Stimulated activated CD8-positive, alpha-beta memory T cell treated with anti-CD3 and anti-CD28 coated beads, Interleukin-15, amount 100 ng/mL, for 24 hours (primary cell): ENCODE measurements at places on chromosomes 2 and 18.

DNA sequence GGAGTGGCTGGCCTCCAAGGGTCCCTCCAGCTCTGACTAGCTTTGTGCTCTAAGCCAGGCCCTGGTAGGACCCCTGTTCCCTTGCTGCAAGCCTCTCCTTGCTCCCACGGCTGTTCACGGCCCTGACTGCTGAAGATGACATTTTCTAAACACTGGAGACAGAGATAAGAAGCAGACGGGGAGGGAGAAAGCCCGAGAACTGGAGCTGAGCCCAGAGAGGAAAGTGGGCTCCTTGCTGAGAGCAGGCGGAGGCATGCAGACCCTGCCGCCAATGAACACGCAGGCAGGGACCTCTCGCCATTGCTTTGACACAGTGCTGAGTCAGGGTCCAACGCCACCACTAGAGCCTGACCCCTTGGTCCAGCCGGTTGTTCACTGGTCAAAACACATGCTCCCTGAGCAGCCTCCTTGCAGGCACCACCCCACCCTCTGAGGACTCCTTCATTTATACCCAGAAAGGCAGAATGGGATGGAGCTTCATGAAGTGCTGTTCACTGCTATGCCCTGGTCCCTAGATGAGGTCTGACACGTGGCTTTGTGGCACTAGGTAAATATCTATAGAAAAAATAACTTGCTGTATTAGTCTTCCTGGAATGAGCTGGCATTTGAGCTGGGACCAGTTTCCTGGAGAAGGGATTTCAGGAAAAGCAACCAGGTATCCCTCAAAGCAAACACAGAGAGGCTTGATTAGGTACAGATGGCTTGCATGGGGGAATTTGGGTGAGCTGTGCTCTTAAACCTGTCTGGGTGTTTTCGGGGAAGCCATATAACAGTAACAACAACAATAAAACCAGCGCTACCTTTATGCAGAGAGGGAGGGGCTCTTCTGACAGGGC, 65.7 kb downstream of the MCFD2 start:
- DNase-seq = no peak

DNA sequence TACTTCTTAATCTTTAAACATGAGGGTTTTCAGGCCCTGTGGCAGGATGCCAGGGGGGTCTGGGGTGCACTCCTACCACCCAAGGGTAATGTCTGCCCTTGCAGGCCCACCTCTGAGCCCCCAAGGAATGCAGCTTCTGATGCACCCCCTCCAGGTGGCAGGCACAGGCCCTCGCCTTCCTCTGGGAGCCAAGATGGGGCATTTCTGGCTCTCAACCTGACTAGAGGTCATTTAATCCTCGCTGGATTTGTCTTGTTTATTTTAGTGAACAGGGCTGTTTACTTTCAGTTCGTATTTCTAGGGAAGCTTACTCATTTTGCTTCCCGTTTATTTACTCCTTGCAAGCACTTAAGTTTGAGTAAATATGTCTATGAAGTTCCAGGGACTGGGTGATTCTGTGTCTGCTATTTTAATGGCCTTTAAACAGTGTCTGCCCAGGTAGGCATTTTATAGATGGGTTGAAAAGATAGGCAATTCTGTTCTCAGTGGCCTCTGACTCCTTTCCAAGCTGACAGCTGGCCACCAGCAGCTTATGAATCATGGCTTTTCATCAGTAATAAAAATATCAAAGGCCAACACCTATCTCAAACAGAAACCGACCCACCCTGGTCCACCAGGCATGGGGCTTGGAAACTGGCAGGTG, 11.1 kb upstream of the DNPEP start:
- DNase-seq = no peak

DNA sequence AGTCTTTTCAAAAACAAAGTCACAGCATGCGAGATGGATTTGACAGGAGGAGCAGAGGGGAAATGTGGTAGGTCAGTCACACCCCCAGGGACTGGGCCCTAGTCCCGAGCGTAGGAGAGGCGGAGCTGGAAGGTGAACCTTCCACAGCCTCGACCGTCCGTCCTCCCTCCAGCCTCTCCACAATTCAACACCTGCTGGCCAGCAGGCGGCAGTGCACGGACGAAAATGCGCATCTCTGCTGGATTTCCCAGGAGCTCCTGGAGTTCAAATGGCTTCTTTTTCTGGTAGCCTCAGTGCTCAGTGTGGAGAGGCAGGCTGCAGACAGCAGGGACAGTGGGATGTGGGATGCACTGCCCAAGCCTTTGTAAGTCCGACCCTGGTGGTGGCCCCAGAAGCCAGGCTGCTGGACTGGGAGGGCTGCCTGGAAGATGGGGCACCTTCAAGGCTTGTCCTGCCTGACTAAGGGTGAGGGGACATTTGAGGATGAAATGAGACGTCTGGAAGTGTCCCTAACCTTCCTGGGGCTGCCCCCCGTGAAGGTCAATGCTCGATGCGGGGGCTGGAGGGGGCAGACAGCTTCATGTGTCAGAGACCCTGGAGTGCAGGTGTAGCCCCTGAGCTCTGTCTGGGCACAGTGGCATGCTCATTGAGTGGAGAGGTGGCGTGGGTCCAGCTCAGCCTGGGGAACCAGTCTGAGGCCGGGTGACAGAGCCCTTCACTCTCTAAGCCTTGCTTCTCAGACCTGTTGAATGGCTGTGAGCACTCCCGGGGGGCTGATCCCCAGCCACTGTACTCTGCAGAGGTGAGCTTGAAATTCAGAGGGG, 189.5 kb downstream of the TFCP2L1 start:
- DNase-seq = no peak

GRCh38 chr2:116224610-116225009, 1589.9 kb upstream of the DDX18 start:
- DNase-seq = no peak

DNA sequence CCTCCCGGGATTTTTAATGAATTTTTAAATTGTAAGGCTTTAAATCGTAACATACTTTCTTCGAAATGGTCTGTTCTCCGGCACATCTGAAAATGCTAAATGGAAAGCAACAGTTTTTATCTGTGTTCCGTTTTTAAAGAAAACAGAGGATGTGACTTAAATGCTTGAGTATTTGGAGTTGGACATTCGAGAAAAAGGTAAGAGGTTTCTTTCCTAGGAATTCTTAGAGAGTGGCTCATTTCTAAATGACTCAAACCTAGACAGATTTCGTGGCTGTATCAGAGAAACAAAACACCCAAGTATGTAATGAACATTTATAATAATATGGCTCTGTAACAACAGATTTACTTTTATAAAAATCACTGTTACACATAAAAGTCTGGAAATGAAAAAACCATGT, 177.6 kb upstream of the CCDC68 start:
- DNase-seq = no peak

GRCh38 chr18:50301074-50301473, 13.6 kb upstream of the CXXC1 start:
- no peak for DNase-seq

DNA sequence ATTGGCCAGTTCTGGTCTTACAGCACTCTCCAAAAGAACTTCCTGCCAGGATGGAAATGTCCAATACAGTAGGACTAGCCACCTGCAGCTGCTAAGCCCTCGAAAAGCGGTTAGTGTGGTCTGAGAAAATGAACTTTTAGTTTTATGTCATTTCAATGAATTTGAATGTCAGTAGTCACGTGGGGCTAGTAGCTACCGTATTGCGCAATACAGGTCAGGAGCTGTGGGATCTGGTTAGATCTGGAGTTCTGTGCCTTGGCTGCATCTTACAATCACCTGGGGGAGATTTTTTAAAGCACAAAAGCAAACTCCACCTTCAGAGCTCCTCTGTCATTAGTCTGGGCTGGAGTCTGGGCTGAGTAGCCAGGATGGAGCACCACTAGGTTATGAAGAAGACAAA, 35.9 kb downstream of the C1QL2 start:
- no peak for DNase-seq

GRCh38 chr2:240509667-240510512, 47.9 kb downstream of the ANKMY1 start:
- DNase-seq = no peak

- no peak for DNase-seq
Observed at GRCh38 chr2:210188755-210189154, 17.5 kb upstream of the KANSL1L start.

GRCh38 chr2:241632478-241633325, 4.3 kb downstream of the THAP4 start:
- DNase-seq = no peak

DNA sequence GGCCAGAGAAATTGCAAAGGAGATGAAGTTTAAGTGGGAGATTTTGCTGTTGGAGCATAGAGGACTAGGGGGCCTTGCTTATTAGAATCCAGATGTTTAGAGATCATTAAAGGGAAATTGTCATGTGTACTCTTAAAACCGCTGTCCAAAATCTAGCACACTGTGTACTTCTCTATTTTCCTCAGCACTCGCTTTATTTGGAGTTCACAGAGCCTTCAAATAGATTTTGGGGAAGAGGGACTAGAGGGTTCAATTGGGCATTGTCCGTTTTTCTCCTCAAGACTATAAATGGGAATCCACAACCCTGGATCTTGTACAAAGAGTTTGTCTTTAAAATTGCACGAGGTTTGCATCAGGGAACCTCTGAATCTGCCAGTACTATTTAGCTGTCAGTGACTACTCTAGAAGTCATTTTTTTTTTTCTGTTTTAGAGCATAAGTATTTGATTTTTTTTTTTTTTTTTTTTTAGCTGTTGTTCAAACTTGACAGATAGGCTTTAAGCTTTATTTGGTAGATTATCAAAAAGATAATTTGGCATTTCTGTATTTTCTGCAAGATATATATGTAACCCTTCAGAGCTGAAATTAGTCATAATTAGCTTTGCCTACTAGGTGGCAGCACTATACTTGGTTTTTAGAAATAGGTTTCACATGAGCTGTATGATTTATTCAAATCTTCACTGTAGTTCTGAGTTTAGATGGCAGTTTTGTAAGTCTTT, 14.2 kb downstream of the PMS1 start:
- DNase-seq = no peak
